ENCODE measurements at places on chromosomes 6 and 20. TPM values are rescaled to one million over a fixed set of nuclear protein-coding genes. Genes with fewer than 3 reads are reported as not detected.

GRCh38 chr20:62970307-62971210 lies 18.1 kb downstream of the SLC17A9 start:
- no peak overlapping the region for H3K4me3 ChIP-seq
- no peak overlapping the region for H3K27ac ChIP-seq
- no peaks in the 10 kb centered on the region for H3K36me3 ChIP-seq
- no peak for DNase-seq

- no peak for DNase-seq
- no peaks in the 10 kb centered on the region for H3K36me3 ChIP-seq
- H3K27me3 ChIP-seq: no peaks in the 10 kb centered on the region
- no peaks in the 10 kb centered on the region for H3K4me1 ChIP-seq
- no peak overlapping the region for H3K27ac ChIP-seq
These were observed 82.7 kb upstream of the PMEPA1 start for GRCh38 chr20:57792386-57793080.

DNA sequence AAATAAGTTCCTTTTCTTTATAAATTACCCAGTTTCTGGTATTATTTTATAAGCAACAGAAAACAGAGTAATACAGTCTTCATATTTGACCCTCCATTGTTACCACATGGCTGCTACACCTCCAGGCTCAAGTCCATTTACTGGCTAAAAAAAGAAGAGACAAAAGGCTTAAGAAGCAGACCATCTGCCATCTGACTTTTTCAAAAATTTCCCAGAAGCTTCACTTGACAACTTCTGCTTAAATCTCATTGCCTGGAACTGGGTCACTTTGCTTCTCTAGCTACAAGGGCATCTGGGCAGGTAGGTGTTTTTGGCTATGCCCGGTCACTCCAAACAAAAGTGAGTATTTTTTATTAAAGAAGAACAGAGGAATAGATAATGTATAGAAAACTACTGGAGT lies 118.0 kb downstream of the GRM1 start:
- no peaks in the 10 kb centered on the region for H3K4me1 ChIP-seq
- no peak overlapping the region for H3K4me3 ChIP-seq
- H3K36me3 ChIP-seq: no peaks in the 10 kb centered on the region
- no peaks in the 10 kb centered on the region for H3K27me3 ChIP-seq
- H3K27ac ChIP-seq: no peak overlapping the region
- DNase-seq: no peak

GRCh38 chr6:134287859-134288537 lies 29.9 kb downstream of the SGK1 start:
- peak overlapping the region; percentile 31 for H3K27ac ChIP-seq
- no peaks in the 10 kb centered on the region for H3K4me1 ChIP-seq
- H3K27me3 ChIP-seq: no peaks in the 10 kb centered on the region
- H3K4me3 ChIP-seq: no peak overlapping the region

GRCh38 chr6:91435630-91436029 lies 848.8 kb upstream of the MAP3K7 start:
- H3K27me3 ChIP-seq: no peaks in the 10 kb centered on the region
- H3K4me3 ChIP-seq: no peak overlapping the region
- H3K27ac ChIP-seq: no peak overlapping the region
- H3K4me1 ChIP-seq: no peaks in the 10 kb centered on the region

The OLIG3 gene
- not detected for total RNA-seq

The SLC17A2 gene
- not detected for total RNA-seq

All from natural killer cell (primary cell).